NCI-H1417 treated with DMSO at 0.1 percent for 48 hours (cell line): ENCODE measurements at places on chromosomes 4 and X.

DNA sequence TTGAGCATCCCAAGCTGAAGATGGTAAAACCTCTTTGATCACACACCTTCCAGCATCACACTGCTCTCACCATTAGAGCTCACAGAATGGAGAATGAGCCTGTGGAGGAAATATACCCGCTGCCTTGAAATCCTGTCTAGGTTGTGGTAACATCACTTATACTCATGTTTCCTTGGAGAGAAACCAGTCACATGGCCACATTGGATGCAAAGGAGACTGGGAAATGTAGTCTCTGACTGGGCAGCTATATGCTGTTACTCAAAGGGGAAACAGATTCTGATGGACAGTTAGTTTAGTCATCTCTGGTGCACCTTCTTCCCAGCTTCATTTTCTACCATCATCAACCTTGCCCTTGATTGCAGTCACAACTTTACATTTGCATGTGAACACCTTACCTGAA lies 286.3 kb downstream of the ANKRD50 start:
- no peak for DNase-seq

DNA sequence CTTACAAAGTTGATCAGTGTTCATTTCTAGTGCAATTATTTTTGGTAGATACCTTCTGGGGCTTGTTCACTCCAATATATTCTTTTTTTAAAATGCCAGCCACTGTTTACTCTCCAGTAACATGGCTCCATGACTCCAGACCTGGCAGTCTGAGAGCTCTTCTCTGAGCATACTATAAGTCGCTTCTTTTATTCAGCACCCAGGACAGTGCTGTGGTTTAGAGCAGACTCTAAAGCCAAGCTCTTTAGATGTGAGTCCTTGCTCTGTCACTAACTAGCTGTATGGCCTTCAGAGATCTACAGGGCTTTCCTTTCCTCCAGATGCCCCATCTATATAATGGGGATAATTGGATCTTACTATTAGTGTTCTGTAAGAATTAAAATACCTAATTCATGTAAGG lies 200.2 kb upstream of the FAM241A start:
- no peak for DNase-seq

DNA sequence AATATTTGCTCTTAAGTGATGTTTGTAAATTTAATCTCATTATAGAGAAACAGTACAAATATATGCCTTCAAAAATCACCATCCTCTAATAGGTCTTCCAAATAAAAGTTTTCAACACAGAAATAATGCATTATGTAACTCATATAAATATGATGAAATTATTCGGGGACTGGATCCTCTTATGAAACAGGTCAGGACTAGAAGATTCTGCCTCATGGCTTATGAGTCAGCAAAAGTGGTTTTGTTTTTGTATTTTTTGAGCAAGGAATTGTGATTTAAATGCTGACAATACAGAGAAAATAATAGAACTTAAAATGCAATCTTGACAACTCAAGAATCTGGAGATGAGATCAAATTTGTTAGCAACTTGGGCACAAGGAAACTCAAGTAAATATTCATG lies 179.7 kb upstream of the NDP start:
- DNase-seq = no peak

GRCh38 chrX:1582686-1583437 lies 8.5 kb upstream of the AKAP17A start:
- no peak for DNase-seq

GRCh38 chr4:141215030-141215429 lies 5.7 kb upstream of the ZNF330 start:
- no peak for DNase-seq

DNA sequence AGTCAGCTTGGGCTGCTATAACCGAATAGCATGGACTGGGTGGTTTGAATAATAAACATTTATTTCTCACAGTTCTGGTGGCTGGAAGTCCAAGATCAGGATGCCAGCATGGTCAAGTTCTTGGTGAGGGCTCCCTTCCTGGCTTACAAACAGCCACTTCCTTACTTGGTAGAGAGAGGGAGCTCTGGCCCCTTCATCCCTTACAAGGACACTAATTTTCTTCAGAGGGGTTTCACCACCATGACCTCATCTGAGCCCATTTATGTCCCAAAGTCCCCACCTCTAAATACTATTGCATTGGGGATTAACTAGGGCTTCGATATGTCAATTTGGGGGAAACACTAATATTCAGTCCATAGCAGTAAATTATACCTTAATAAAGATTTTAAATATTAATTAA lies 61.8 kb downstream of the CLNK start:
- no peak for DNase-seq

- no peak for DNase-seq
Measured at GRCh38 chr4:56658528-56658927, 22.6 kb downstream of the HOPX start.

DNA sequence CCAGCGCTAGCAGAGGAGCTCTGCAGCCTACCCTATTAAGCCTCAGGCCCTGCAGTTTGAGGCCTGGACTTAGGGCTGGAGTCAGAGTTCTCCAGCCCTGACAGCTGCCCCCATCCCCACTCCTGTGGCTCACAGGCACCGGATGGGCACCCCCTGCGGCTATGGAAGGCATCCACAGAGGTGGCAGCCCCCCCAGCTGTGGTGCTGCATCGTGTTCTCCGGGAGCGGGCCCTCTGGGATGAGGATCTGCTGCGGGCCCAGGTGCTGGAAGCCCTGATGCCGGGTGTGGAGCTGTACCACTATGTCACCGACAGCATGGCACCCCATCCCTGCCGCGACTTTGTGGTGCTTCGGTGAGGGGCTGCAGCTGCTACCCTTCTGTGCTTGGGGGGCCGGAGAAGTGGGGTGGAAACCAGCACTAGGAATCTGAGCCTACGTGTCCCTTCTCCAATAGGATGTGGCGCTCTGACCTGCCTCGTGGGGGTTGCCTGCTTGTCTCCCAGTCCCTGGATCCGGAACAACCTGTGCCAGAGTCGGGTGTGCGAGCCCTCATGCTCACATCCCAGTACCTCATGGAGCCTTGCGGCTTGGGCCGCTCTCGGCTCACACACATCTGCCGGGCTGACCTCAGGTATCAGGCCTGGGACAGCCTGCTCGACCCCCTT lies 76.2 kb downstream of the STARD8 start:
- DNase-seq = no peak

- DNase-seq = no peak
Measured at GRCh38 chr4:106530024-106530361, 161.4 kb upstream of the GIMD1 start.

DNA sequence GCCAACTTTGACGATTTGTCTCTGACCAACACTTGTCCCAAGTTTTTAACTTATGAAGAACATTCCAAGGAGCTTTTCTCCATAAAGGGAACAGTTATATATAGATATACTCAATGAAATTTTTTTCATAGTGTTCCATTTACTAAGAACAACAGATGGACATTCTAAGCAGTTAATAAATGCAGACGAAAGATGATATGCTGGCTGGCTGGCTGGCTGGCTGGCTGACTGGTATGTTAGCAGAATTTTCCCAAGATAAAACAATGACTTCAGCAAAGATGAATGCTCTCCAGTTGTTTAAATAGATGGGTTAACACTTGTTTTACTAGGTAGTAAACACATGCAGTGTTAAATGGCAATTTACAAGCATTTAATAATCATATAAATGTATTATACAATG lies 62.2 kb downstream of the SPANXN3 start:
- no peak for DNase-seq

GRCh38 chr4:185283723-185284122 lies 74.3 kb downstream of the SNX25 start:
- no peak for DNase-seq

DNA sequence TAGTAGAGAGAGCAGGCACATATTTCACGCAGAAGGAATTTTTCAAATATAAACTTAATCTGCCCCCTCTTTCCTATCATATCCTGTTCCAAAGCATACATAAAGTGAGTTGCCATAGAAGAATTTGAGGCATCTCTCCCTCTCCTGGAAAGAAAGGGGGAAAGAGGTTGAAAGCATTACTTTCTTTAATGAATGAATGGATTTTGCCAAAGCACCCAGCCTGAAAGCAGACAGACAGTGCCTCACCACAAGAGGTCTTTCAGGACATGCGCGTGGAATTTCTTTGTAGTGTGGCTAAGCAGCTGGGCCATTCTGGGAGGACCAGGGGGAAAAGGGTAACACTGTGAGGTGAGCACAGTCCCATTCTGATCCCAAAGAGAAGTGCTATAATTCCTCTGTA lies 651.4 kb downstream of the IQCM start:
- DNase-seq = no peak

- no peak for DNase-seq
Measured at GRCh38 chrX:55783723-55784122, 66.2 kb downstream of the RRAGB start.

DNA sequence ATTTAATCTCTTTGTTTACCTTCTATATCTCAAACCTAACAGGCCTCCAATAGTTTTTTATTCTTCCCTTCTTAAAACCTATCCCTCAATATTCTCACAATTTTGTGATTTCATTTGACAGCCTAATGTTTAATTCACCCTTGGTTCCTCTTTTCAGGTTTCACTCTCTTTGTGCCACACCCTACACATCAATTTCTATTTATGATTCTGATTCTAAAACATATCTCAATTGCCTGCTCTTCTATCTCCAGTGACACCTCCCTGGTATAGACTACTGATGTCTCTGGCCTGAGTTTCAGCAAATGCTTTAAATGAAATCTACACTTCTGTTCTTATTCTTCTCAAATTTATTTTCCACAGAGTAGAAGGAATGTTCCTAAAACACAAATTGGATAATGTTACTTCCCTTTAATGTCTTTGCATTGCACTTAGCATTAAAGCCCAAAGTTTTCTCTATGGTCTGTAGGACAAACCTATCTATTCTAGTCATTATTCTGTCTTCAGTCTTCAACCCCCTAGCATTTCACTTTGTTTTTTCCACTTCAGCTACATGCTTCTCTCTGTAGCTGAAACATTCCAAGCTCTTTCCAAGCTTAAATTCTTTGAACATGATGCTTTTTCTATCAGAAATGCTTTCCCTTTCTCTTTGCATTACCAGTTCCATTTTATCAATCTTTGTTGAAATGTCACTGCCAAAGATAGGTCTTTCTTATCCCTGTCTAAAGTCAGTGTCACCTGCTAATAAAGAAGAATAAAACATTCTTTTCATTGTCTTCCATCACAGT lies 622.0 kb downstream of the CENPC start:
- no peak for DNase-seq

GRCh38 chr4:40285692-40286091 lies 49.4 kb upstream of the CHRNA9 start:
- no peak for DNase-seq

DNA sequence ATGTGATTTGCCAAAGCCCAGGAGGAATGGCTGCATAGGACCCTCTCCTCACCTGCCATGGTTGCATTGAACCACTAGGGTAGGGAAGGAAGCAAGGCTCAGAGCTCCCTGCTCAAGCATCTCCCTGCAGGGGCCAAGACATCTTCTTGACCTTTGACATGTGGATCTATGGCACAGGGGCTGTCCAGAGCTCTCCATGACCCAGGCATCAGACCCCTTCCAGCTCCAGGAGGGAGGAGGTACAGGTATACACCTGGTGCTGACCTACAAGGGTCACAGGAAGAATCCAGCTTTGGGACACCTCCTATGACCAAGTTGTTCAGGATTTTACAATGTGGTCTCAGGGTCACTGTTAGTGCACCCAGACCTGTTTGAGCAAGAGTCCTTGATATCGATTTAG lies 23.2 kb upstream of the ASMTL start:
- no peak for DNase-seq

- DNase-seq = no peak
Measured at GRCh38 chr4:55834086-55834795, 14.7 kb downstream of the EXOC1L start.

DNA sequence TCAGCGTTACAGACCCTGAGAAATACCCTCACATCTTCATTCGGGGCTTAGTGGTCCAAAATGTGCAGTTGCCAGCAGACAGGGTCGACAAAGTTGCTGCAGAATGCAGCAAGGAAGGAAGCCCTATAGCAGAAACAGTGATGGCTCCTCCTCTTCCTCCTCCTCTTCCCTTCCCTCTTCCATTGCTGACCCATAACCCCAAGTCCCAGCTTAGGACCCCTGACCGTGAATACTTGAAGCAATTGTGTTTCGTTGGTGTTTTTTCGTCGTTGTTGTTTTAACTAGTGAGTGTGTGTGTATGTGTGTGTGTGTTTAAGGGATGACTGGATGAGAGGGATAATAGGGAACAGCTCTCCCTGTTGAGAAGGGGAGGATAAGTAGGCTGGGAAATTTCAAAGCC lies 69.5 kb downstream of the SLAIN2 start:
- no peak for DNase-seq

- no peak for DNase-seq
Measured at GRCh38 chrX:44043496-44043895, 70.3 kb upstream of the NDP start.

DNA sequence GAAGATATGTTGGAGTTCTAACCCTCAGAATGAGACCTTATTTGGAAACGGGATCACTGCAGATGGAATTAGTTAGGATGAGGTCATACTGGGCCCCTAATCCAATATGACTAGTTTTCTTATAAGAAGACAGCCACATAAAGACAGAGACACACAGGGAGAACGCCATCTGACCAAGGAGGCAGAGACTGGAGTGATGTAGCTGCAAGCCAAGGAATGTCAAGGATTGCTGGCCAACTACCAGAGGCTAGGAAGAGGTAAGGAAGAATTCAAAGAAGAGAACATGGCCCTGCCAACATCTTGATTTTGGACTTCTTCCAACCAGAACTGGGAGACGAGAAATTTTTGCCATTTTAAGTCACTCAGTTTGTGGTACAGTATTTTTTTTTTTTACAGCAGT lies 152.8 kb upstream of the DIPK2B start:
- no peak for DNase-seq

DNA sequence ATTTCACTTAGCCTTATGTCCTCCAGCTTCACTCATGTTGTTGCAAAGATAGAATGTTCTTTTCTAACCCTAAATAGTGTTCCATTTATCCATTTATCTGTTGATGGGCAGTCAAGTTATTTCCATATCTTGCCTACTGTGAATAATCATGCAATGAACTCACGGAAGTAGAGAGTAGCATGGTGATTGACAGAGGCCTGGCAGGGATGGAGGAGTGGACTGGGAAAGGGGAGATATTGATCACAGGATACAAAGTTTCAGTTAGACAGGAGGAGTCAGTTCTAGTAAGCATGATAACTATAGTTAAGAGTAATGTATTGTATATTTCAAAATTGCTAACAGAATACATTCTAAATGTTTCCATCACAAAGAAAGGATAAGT lies 10.3 kb upstream of the CLNK start:
- no peak for DNase-seq

- DNase-seq = no peak
Measured at GRCh38 chrX:9440116-9440844, 24.6 kb upstream of the TBL1X start.

DNA sequence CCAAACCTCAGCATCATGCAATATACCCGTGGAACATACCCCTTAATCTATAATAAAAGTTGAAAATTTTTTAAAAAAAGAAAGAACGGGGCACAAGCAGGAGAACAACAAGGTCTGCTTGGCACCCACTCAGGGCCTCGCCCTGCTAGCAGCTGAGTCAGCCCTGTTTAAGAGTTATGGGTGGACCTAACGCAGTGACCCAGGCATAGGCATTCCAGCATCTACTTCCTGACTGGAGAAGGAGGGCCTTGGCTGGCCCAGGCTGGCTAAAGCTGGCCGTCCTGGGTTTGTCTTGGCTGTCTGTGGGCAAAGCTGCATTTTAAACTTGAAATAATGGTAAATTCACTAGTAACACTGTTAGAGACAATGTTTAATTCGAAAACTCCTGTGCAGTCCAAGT lies 236.7 kb upstream of the PGRMC2 start:
- DNase-seq = no peak
